ENCODE measurements at places on chromosomes 13 and 19.

DNA sequence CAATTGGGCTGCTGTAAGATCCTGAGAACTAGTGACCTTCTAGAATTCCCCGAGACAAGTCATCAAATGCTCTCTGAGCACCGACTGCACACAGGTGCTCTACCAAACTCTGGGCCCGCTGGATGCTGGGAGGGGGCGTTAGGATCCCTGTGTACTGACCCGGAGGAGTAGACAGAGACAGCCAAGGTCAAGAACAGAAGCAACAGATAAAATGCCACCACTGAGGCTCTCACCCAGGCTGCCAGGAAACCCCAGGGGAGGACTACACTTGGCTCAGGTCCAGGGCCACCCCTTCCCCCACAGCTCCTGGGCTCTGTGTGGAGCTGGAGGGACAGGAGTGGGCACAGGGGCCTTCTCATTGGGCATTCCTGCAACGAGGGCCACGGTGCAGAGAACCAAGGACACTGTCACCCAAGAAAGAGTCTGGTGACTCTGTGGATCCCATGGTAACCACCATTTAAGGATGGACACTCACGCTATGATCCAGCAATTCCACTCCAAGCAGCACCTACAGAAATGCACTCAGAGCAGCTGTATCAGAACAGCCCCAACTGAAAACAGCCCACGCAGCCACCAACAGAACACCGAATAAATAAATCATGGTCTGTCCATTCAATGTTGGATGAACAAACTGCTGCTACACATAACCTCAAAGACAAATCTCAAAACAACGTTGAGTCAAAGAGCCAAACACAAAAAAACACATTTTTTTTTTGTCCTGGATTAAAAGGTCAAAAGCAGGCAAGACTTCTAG is 16.8 kb upstream of the SLC35E1 start:
- no peak for ATAC-seq

DNA sequence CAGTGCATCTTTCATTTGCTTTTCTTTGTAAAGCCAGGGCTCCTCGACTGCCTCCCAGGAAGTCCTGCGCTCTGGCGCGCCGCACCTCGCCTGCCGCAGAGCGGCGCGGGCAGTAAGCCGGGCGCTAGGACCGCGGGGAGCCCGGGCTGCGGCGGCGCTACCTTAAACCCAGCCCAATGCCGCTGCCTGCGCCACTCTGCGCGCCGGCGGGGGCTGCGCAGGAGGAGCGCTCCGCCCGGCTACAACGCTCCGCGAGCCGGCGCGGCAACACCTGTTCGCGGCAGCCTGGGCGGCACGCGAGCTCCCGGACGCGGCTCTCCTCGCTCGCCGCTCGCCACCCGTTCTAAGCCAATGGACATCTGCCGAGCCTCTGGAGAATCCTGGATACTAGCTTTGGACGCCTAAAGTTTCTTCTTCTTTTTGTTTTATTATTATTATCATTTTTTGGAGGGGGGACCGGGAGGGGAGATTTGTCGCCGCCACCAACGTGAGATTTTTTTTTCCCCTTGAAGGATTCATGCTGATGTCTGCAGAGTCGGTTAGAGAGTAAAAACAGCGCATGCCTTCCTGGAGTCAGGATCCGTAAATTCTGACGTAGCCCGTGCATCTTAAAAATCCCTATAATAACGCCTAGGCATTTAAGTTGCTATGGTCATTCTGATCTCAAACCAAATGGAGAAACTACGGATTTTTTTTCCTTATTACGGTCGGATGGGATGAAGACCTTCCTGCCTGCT is at the start of gene FGF9:
Gene FGF9, plus strand, starts transcription at position 191 of the 737 bp plus-strand sequence. CDS start 840 bp downstream, outside the sequence.
- ATAC-seq: peak; percentile 90

DNA sequence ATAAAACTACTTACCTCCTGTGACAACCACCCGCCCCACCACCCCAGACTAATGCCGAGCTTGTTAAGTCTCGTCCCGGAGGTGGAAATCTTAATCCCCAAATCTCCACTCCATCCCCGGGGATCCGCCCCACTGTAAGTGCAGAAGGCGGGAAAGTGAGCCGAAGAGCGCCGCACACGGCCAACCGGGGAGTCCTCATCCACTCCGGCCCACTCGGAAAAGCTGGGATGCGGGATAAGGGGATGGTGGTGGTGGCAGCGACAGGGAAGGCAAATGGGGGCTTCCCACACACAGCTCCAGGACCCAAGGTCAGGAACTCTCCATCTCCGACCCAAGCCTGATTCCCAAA is 621 bp downstream of the FBL start:
- peak; percentile 69 for ATAC-seq

DNA sequence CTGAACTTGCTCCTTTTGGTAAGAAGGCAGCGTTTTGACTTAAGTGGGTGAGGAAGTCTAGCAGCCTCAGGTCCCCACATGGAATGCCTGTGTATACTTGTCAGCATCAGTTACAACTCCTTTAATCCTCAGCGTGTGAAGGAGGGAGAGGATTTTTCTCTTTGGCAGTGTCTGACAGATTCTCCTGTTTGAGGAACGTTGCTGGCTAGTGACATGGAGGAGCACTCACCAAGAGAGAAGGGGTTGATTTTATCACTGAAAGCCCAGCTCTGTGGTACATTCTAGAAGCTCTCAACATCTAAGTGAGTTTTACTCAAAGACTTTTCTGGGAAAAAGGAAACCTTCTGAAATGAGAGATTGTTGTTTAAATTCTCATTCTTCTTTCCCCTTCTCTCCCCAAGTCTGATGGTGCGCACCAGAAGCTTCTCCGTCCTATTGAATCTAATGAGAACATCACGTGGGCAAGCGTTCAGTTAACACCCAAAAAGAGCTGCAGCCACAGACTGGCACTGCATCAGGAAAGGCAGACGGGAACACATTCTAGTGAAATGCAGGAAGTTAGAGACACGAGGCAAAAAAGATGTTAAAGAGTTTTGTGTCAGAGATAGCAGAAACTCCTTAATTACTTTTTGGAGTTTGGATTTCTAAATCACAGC is 58.2 kb downstream of the GJA3 start:
- ATAC-seq: no peak

GRCh38 chr19:53594811-53595509 is 36.8 kb upstream of the DPRX start:
- ATAC-seq: no peak

DNA sequence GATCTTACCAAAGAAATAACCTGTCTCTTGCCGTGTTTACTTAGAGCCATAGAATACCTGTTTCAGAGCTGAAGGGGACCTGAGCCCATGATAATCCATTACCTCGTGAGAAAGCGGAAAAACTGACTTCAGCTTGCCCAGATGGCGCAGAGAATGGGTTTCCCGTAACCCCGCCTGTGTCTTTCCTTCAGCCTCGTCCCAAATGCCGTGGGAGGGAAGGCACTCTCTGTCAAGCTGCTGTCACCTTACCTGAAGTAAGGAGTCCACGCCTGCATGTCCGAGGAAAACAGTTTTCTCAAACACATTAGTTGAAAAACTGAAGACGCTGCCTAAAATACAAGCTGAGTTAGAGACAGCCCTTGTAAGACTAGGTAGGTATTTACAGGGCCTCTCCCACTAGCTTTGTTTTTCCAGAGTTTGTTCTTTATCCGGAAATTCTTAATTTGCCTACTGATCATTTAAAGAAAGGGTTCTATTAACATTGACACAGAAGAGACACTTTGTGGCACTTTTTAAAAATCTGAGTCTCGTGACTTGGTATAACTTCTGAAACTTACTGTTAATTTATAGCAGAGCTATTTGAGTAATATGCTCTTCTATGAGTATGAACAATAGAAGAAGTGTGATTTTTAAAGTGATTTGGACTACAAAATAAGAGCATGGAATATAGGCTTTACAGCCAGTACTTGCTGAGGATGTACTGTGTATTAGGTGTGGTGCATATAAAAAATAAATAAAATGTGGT is 1.3 kb upstream of the INTS6 start:
- ATAC-seq: no peak

- no peak for ATAC-seq
Measured at GRCh38 chr13:76214001-76214400, 577.9 kb downstream of the LMO7 start.

GRCh38 chr13:46516599-46517338 is 36.2 kb upstream of the LRCH1 start:
- ATAC-seq: no peak

- no peak for ATAC-seq
Measured at GRCh38 chr13:90008707-90009149, 1338.8 kb upstream of the MIR17HG start.

DNA sequence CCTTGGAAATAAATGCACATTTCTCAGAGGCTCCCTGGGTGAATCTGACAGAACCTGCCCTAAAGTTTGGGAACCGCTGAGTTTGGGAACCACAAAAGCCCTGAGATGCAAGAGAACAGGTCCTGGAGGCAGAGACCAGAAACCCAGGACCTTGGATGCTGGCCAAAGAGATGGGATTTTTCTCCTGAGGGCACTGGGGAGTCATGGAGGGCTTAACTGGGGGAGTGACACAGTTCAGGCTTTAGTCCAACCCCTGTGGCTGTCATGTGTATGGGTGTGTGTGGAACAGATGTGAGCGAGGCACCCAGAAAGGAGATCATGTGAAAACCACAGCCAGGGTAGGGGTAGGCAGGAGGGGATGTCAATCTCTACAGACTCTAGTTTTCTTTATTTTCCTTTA is 3.9 kb upstream of the NCCRP1 start:
- ATAC-seq: no peak

- ATAC-seq: no peak
Measured at GRCh38 chr13:66765559-66765958, 464.6 kb downstream of the PCDH9 start.

DNA sequence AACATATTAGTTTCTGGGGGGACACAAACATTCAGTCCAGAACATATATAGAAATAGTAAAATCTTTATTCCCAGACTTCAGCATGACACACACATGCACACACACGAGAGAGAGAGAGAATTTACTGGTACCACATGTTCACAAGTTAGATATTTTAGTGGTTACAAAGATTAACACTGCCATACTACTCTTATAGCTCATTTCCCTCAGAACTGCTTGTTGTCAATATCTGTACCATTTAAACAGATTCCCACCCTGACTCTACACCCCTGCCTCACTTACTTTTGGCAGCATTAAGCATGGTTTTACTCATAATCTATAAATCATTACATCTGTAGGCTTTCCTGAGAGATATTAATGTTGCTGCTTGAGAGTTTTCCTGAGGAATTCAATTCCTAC is 524.7 kb upstream of the HTR2A start:
- no peak for ATAC-seq

- no peak for ATAC-seq
Measured at GRCh38 chr13:106633321-106633720, 65.4 kb upstream of the ARGLU1 start.

- ATAC-seq: peak; percentile 82
Measured at GRCh38 chr13:71867131-71867814, at the start of gene DACH1. TSS of gene DACH1 (minus strand) at chr13:71867204.

All from SK-N-SH treated with all-trans-retinoic acid at 6 μM for 48 hours (cell line).